NCI-H2029 (cell line): ENCODE measurements at places on chromosomes 7 and 10.

DNA sequence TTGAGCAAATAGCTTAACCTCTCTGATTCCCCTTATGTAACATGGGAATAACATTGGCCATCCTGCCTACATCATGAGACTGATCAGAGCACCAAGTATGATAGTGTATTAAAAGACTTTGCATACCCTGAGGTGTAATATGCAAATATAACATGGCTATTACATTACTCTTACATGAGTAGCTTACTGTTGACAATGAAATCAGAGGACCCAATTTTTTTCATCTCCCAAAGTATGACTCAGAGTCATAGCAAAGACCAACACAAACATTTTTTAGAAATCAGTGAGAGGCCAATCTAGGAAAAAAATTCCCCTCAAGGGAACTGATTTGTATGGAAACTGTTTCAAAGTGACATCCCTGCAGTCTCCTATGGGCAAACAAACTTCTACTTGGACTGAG, 47.0 kb upstream of the TMEM140 start:
- DNase-seq = no peak

DNA sequence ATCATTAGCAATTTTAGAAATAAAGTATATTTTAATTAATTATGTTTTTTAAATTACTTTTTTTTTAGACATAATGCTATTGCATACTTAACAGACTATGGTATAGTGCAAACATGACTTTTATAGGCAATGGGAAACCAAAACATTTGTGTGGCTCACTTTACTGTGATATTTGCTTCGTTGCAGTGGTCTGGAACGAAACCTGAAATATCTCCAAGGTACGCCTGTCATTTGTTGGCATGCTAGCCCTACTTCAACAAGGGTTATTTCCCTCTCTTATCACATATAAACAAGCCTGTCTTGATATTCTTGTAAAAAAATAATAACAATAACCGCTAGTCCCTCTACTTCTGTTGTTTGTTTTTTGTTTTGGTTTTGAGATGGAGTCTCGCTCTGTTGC, 74.2 kb downstream of the TYW1B start:
- peak; percentile 43 for DNase-seq

GRCh38 chr7:137895301-137896221, 48.8 kb upstream of the DGKI start:
- no peak for DNase-seq

GRCh38 chr7:69418869-69419670, 179.2 kb upstream of the AUTS2 start:
- no peak for DNase-seq

GRCh38 chr10:89001729-89002072, 11.1 kb downstream of the FAS start:
- DNase-seq = no peak

GRCh38 chr7:94540428-94540827, 30.8 kb downstream of the CASD1 start:
- DNase-seq = no peak

DNA sequence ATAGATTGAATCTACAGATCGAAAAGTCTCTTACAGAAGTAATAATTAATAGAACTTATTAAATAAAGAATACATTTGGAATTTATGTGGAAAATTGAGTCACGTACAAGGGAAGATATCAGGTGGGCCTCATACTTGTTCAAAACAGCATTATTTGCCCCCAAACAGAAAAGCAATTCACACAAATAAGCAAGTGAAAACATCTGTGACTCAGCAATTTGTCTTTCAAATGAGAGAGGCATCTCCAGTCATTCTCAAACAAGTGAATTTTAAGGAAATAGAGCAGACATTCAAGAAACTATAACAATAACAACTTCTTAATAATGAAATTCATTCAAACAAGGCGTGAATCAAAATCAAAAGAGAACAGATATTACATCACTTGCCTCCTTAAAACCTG, 50.1 kb downstream of the SEMA3A start:
- DNase-seq = no peak

- DNase-seq = no peak
These were observed 279.5 kb upstream of the GNAI1 start for GRCh38 chr7:79855172-79855571.

- DNase-seq = peak; percentile 34
These were observed at the start of gene PALS2 for GRCh38 chr7:24572997-24573553. Gene PALS2 (plus strand): TSS chr7:24573452. CDS start chr7:24623668, 50,216 bp downstream.

- DNase-seq = no peak
These were observed 12.2 kb downstream of the MDFIC start for GRCh38 chr7:114934086-114934485.

DNA sequence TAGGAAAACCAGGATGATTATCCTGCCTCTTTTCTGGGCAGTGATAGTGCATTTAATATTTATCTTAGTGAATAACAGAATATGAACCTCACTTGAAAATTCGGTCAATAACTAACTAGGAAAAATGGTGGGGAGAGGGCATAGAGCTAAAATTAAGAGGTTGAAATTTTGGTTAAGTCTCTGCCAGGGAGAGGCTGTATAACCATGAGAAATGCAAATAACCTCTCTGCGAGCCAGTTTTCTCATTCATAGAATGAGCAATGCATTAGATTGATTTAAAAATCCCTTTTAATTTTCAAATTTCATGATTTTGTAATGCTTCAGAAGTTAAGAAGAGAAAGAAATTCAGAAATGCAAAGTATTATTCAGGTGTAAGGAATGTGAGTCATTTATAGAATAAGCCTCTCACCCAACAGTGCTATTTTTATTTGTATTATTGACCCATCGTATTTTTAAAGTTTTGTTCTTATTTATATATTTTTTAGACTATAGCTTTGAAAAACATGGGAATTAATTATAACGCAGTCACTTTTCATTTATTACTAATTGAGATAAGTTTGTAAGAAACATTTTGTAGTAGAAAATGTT, 104.7 kb downstream of the PHF14 start:
- DNase-seq = no peak

DNA sequence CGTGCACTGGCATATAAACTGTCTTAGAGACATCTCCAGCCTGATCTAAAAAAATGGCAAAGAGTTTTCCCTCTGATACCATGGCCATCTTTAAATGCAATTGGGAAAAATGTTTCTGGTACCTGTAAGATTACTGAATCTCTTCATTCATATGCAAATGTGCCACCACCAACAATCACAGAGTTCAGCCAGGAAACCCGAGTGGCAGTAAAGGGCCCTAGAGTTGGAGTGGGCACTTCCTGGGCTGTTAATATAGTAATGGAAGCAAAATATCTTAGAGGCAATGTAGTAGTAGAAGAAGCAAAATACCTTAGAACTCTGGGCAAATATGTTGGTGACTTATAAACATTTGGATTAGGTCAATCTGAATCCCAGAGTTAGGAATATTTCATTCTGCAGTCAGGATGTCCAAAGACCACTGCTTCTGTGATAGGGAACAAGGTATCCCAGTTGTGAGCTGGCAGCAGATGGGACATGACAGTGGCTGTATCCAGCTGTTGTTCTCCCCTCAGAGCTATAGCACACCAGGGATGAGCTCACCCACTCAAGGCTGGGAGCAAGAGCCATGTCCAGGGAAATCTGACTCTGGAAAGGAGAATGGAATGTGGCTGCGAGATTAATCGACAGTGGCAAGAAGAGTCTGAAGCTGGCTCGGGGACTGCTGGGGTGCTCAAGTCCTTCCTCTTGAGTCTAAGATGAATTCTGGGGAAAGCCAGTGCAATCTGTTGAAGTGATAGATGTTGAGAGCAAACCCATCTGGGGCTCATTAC, 332.1 kb downstream of the PHTF2 start:
- peak; percentile 91 for DNase-seq

DNA sequence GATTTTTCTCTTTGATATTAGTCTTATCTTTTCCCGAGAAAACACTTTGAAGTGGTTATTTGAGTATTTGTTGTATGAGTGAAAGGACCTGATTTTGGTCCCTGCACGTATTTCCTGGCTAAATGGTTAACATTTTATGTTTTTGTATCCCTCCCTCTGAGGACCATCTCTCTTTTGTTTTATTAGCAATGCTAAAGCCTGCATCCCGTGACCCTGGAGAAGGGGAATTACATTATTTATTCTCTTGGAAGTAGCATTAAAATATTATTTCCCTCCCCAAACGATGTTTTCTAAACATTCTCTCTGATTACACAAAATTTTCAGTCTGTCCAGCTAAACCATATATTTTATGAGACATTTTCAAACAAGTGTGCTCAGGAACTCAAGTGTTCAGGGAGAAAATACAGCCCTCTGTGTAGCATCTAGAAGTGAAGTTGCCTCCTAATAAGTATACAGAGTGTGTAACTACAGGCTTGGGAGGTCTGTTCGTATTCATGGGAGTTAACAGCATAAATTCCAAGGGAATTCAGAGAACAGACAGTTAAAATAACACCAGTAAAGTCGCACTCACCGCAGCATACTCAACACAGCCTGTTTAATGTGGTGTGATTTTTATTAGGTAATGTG, 163.8 kb upstream of the NPVF start:
- DNase-seq = no peak

DNA sequence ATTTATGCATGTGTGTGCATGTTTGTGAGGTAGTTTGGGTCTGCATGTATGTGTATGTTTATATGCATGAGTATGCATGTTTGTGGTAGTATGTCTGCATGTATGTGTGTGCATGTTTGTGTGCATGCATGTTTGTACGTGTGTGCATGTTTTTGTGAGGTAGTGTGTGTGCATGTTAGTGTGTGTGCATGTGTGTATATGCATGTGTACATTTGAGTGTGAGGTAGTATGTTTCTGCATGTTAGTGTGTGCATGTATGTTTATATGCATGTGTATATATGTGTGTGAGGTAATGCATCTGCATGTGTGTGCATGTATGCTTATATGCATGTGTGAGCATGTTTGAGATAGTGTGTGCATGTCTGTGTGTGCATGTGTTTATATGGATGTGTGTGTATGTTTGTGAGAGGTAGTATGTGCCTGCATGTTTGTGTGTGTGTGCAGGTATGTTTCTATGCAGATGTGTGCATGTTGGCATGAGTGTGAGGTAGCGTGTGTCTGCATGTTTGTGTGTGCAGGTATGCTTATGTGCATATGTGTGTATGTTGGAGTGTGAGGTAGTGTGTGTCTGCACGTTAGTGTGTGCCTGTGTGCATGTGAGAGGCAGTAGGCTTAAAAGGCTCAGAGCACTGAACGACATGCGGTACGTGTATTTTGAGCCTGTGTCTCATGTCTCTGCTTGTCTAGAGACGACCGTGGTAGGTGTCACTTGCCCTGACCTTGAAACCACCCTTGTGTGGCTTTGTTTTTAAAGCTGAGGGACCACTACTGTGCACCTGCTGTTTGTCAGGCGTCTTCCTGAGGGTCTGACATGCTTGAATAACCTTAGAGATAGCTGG, 43.7 kb downstream of the PFKP start:
- DNase-seq = no peak

DNA sequence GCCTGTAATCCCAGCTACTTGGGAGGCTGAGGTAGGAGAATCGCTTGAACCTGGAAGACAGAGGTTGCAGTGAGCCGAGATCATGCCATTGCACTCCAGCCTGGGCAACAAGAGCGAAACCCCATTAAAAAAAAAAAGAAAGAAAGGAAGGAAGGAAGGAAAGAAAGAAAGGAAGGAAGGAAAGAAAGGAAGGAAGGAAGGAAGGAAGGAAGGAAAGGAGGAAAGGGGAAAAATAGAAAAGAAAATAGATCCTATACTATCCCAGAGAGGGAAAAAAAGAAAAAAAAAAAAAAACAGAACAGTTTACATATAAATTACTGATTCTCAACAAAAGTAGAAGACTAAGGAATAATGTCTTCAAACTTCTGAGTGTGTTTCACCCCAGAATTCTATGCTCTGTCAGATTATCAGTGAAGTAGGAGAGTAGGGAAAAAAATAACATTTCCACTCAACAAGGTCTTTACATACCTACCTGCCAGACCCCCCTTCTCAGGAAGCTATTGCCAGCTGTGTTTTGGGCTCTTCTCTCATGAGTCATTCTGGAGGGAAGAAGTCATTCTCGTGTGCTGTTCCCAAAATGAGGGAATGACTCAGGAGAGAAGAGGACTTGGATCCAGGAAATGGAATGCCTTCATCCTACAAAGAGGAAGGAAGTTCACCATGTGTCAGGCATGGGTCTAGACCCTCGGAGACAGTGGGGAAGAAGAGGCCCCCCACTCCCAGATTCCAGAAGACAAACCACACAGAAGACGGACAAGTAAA, 20.9 kb downstream of the RGS10 start:
- DNase-seq = no peak

GRCh38 chr7:55023841-55024505, 5.2 kb downstream of the EGFR start:
- no peak for DNase-seq

GRCh38 chr7:52838981-52839411, 196.4 kb upstream of the POM121L12 start:
- DNase-seq = no peak

DNA sequence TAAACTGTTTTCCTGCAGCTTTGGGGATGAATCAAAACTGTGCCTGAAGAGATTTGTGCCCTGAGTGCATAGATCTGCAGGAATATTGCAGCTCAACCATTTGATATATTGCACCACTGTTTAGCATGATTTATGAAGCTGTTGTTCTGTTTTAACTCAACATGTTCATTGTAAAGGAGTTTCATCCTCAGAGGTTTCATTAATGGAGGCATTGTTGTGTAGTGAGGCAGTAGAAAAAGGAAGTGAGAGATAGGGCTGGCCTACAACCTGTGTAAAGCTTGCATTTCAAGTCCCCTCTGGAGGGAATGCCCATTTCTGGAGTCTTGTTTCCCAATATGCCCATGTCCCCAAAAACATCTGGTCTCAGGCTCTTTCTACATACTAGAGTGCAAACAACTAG, 67.5 kb downstream of the DNAJC12 start:
- no peak for DNase-seq

DNA sequence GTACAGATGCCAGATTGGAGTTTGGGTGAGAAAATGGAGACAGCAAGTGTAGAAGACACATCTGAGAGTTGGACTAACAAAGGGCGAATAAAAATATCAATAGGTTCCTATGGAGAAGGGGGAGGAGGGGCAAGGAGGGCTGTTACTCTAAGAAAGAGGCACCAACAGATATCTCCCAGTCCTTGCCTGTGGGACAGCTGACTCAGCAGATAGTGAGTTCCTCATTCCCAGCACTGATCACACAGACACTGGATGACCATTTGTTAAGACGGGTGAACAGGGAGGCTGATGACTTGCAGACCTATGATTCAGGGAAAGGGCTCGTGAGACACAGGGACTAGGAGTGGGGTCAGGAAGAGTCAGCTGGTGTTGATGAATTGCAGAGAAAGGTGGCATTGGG, 5.7 kb upstream of the PRR15 start:
- DNase-seq = no peak

GRCh38 chr10:9302140-9302746, 1247.8 kb downstream of the GATA3 start:
- no peak for DNase-seq
